Activated CD4-positive, alpha-beta T cell treated with anti-CD3 and anti-CD28 coated beads, Interleukin-2, amount 50 U/mL, for 16 hours (primary cell): ENCODE measurements at places on chromosomes 6 and 20.

GRCh38 chr20:22985239-22985778 is 49.8 kb upstream of the SSTR4 start:
- DNase-seq, result no peak

- peak; percentile 66 for DNase-seq
These were observed 91.0 kb downstream of the UNC5CL start for GRCh38 chr6:40947876-40948526.

- no peak for DNase-seq
These were observed 58.5 kb downstream of the GRIK2 start for GRCh38 chr6:101451981-101452380.

GRCh38 chr6:166204852-166205650 is 37.4 kb upstream of the TBXT start:
- DNase-seq, result no peak

DNA sequence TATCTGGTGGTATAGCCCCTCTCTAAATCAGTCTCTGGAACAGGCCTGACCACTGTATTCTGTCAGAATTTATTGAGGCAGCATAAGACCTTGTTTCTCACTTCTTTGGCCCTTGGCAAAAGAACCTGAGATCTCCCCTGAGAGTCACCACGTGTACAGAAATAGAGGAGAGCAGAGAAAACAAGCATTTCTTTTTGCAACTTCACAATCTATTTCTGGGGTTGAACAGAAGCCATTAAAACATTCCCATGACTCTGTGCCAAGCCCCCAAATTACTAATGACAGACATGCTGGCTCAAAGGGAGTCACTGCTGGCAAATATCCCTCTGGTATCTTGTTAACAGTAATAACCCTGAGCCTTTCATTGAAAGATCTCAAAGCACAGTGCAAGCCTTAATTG is 395.3 kb downstream of the MAFB start:
- DNase-seq, result no peak

- no peak for DNase-seq
These were observed 10.7 kb downstream of the COL9A1 start for GRCh38 chr6:70292193-70292592.

- no peak for DNase-seq
These were observed 47.6 kb downstream of the HLA-G start for GRCh38 chr6:29875257-29875656.

- no peak for DNase-seq
These were observed 563.8 kb downstream of the COL12A1 start for GRCh38 chr6:74642101-74642500.

DNA sequence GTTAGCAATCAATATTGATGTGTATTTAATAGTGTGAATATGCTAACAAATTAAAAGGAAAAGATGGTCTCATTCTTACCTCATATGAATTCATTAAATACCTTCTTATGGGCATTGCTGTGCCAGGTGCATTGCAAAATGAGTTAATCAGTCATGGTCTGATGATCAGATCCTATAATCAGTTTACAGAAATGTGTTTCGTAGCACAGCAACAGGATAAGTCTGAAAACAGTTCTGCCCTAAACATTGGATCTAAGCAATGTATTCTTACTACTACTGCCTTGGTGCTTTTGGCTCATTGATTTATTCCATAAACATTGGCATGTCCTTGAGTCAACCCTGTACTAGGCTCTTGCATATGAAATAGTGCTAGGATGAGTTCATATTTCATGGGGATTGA is 417.0 kb upstream of the JAG1 start:
- no peak for DNase-seq

- DNase-seq, result no peak
These were observed 1.3 kb upstream of the NKAIN2 start for GRCh38 chr6:123802351-123802696.

- DNase-seq, result no peak
These were observed 161.3 kb downstream of the PHACTR3 start for GRCh38 chr20:59765599-59766177.

GRCh38 chr6:12656906-12657305 is 59.7 kb upstream of the PHACTR1 start:
- no peak for DNase-seq

GRCh38 chr6:90691823-90692222 is 105.0 kb upstream of the MAP3K7 start:
- DNase-seq, result no peak

GRCh38 chr6:145015739-145016558 is 719.4 kb downstream of the EPM2A start:
- DNase-seq, result peak; percentile 86

GRCh38 chr20:4574356-4574690 is 147.4 kb upstream of the PRND start:
- no peak for DNase-seq

GRCh38 chr20:63775096-63775978 is 35.8 kb downstream of the SLC2A4RG start:
- no peak for DNase-seq

DNA sequence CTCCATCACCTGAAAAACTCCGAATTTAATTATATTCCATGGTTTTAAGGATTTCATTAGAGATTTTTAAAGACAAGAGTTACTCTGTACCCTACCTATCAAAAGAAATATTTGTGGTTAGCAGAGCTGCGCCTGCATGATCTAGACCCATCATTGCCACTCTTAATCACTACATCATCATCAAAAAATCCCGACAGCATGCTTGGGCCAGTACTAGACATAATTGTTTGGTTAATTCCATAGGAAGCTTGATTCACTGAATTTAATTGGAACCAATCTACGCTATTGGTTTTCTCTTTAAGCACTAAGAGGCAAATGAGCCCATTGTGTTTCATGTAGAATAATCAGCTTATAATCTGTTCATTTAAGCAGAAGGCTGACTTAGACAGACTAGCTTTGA is 33.4 kb upstream of the RNF217 start:
- no peak for DNase-seq

GRCh38 chr20:54598352-54598751 is 123.0 kb downstream of the DOK5 start:
- DNase-seq, result no peak

DNA sequence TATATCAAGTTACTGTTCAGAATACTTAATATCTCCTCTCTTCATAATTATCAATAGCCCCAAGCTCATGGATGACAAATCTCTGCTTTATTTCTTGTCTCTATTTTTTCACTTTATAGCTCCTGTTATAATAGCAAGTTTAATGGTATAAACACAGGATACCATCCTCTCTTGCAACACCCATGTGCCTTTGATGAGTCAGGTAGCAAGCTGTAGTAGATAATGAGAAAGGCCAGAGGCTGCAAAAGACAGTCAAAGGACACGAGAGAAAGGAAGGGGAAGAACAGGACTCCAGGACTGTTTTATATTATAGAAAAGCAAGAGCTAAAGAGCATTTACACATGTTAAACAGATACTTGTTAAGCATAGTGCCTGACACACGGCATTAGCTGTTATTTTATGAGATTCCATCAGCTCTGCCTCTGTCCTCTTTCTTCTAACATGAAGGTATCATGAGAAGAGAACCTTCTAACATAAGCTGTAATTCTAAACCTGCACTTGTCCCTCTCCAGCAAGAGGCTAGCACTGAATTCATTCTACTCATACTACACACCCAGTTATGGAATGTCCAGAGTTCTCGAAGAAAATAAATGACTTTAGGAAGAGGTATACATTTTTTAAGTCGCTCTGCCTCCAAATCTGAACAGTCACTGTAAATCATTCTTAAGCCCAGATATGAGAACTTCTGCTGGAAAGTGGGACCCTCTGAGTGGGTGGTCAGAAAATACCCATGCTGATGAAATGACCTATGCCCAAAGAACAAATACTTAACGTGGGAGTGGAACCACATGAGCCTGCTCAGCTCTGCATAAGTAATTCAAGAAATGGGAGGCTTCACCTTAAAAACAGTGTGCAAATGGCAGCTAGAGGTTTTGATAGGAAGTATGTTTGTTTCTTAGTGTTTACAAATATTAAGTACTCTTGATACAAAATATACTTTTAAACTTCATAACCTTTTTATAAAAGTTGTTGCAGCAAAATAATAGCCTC is 45.0 kb downstream of the NT5E start:
- DNase-seq, result no peak

DNA sequence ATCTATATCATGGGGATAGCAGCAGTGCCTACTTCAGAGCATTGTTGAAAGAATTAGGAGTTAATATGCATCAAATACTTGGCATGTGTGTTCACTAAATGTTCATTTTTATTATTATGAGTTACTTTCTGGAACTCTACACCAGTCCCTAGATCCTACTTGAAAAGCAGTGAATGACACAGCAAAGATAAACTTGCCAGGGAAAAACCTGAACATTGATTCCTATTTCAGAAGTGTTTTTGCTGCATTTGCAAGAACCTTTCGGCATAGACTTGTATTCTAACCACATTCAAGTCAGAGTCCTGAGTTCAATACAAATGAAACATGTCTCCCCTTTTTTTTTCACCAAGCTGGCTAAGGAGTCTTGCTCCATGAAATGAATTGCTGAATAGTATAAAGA is 187.4 kb upstream of the TAB2 start:
- DNase-seq, result no peak

DNA sequence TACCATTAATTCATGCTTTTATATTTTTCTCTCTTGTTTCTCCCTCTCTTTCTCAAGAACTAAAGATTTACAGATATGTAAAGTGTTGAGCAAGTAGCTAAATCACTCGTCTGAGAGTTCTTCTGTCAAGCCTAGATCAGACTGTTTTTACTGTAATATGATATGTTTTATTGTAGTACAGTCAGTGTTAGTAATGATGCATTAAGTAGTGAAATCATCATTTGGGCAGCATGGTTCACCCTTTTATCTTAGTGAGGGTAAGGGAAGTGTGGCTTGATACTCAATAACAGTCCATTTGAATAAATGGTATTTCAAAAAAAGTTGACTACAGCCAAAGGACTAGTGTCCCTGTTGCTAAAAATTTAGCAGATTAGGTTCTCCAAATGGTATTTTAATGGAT is 9.2 kb downstream of the CYB5R4 start:
- no peak for DNase-seq

GRCh38 chr6:166950443-166950821 is 5.9 kb downstream of the RNASET2 start:
- DNase-seq, result peak; percentile 77

DNA sequence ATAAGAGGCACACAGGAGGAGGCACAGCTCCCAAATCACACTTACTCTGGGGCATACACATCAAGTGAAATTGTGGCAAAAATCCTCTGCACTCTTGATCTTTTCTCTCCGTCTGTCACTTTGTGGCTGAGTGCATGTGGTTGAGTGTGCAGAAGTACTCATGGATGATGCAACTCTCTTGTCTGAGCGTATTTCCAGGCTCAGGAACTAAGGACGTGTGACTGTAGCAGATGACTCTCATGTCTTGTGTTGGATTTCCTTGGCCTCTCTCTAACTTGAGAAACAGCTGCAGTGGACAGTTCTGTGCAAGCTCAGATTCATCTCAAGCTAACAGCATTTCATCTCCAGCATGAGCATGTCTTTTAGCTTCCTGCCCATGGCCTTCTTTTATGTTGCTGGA is 245.4 kb upstream of the FLRT3 start:
- DNase-seq, result no peak

GRCh38 chr6:7726416-7727085 is 652 bp downstream of the BMP6 start:
- no peak for DNase-seq

DNA sequence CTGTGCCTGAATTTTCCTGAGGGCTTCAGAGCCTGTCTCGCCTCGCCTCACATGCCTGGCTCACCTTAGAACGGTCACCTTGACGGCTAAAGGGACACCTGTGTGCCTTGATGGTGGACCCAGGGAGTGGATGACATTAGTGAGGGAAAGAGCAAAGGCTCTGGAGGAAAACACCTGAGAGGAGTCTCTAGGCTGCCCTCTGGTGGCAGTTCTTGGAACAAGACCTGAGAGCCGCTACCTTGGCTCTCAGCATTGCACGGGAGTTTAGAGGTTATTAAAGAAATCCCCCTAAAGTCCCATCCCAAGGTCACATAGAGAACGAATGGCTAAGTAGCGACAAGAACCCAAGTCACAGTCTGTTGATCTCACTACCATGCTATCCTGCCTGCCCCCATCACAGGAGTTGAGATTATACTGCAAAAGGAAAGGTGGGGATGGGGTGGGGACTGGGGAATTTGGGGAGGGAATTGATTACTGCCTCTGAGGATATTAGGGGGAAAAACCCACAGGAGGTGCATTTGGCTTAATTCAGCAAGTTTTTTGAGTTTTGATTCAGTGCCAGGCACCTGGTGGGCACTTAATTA is 7.9 kb upstream of the CDSN start:
- peak; percentile 65 for DNase-seq

- peak; percentile 75 for DNase-seq
These were observed 92.4 kb downstream of the RTN4IP1 start for GRCh38 chr6:106536851-106537250.

DNA sequence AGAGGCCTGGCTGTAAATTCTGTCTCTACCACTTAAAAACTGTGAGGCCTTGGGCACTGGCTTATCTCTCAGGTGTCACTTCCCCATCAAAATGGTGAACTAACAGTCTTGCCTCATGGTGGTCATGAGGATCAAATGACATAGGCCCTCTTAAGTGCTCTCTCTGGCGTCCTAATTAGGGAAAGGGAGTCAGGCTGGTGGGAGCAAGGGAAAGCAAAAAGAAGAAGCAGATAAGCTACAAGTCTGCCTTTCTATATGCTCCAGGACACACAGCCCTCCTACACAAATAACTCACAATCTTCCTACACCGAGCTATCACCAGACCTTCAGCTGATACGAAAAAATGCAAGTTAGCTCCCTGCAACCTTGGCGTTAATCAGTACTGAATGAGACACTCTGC is 19.5 kb upstream of the SLC22A16 start:
- DNase-seq, result no peak

GRCh38 chr6:82364087-82365015 is 734 bp downstream of the TPBG start:
- peak; percentile 3 for DNase-seq

GRCh38 chr20:21141825-21142224 is 15.9 kb downstream of the KIZ start:
- no peak for DNase-seq

GRCh38 chr6:28953585-28954258 is 29.9 kb upstream of the TRIM27 start:
- DNase-seq, result no peak

GRCh38 chr20:43516251-43516824 is 8.8 kb downstream of the L3MBTL1 start:
- DNase-seq, result no peak

- DNase-seq, result no peak
These were observed 58.2 kb upstream of the TRAF3IP2 start for GRCh38 chr6:111663692-111664564.
